ENCODE measurements at places on chromosomes 12 and 14.

- no peak for DNase-seq
These were observed 17.6 kb downstream of the MMAB start for GRCh38 chr12:109555431-109556315.

DNA sequence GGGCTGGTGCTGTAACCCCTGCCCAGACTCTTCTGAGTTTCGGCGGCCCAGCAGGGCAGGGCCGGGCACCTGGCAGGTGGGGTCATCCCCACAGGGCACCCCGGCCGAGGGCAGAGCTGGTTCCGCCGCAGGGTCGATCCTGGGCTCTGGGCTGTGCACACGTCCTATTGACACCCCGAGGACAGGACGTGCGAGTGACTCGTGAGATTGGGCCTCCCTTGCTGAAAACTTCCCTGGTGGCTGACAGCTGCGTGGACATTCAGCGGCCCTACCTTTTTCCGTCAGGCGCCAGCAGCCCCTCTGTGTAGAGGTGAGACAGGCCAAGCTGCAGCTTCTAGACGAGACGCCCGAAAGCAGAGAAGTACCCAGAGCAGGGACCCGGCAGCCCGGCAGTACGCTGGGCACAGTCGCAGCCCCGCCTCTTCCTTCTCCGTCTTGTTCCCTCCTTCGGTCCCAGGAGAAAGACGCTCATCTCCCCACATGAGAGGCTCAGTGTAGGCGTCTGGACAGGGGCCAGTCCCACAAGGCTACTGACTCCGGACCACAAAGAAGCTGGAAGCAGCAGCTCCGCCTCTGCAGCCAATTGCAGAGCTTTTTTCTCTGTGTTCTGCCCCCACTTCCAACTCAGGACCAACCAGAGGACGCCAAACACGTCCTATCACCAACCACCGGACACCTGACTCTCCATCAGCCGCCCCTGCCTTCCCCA lies at the start of gene LRCOL1:
LRCOL1 (minus strand) TSS at position 532 of the 709 bp plus-strand sequence. CDS start 4,331 bp downstream, outside the sequence.
- no peak for DNase-seq

GRCh38 chr12:1843641-1844005 lies 23.3 kb downstream of the LRTM2 start:
- no peak for DNase-seq

DNA sequence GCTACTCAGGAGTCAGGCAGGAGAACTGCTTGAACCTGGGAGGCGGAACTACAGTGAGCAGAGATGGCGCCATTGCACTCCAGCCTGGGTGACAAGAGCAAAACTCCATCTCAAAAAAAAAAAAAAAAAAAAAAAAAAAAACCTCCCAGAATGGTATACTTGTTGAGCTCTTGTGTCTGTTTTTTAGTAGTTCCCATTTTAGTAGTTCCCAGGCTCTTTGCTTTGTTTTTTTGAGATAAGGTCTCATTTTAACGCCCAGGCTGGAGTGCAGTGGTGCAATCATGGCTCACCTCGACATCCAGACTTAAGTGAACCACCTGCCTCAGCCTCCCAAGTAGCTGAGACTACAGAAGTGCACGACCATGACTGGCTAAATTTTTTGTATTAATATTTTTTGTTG lies 13.4 kb downstream of the ATXN2 start:
- no peak for DNase-seq

- DNase-seq = no peak
These were observed 37.5 kb downstream of the SLC38A4 start for GRCh38 chr12:46788072-46788887.

DNA sequence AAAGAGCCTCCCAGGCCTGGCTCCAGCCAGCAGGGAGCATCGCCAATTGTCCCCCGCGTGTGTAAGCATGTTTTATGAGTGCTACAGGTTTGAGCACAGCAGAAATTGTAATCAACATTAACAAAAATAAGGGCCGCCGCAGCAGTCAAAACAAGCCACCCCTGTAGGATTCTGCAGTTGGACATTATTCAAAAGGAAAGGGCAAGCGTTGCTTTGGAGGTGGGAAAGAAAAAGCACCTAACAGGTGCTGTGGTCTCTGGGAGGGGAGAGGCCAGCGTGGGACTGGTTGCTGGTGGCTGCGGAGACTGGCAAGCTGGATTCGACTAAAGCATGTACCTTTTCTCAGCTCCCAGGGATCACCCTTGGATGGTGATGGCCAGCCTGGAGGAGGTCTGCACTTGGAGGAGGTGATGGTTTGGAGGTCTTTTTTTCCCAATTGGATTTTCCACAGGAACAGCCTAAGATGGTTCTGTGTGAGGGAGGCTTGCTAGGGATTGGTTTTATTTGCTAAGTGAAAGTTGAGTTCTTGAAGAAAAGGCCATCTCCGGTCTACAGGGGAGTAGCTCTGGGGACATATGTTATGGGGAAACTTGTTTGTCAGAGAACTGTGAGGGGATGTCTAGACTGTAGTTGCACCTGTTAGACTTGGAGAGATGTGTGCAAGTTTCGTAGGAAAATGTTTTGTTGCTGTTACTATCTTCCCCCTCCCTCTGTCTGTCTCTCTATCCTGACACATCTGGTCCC lies 2.0 kb downstream of the DYRK2 start:
- DNase-seq = peak; percentile 40

GRCh38 chr14:34688470-34689206 lies 25.8 kb downstream of the CFL2 start:
- no peak for DNase-seq

DNA sequence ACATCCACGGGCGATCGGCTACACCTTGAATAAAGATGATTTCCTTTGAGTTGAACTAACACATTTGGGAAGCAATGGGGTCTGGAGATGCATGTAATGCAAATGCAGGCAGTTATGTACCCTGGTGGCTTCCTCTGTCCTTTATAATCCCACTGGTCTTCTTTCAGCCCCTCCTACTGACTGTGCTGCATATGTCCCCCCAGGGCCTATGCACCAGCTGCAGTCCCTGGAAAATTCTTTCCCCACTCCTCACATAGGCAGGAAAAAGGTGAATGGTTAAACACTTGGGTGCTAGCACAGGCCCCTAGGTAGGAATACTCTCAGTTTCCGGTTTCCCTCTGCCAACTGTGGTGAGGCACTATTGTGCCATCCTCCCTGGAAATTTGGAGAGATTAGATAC lies 294.8 kb upstream of the SOX5 start:
- no peak for DNase-seq

DNA sequence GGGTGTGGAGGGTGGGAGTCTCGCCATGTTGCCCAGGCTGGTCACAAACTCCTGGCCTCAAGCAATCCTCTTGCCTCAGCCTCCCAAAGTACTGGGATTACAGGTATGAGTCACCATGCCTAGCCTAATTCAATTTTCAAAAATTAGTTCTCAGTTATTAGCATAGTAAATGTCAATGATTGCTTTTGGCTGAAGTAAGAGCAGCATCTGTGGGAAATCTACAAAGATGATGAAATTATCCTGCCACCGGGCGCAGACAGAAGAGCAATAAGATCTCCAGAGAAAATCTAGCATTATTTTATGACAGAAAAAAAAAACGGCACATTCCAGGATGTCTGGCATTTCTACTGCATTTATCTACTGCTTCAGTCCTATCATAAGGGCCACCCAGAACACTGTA lies 97.9 kb upstream of the DAAM1 start:
- DNase-seq = no peak

DNA sequence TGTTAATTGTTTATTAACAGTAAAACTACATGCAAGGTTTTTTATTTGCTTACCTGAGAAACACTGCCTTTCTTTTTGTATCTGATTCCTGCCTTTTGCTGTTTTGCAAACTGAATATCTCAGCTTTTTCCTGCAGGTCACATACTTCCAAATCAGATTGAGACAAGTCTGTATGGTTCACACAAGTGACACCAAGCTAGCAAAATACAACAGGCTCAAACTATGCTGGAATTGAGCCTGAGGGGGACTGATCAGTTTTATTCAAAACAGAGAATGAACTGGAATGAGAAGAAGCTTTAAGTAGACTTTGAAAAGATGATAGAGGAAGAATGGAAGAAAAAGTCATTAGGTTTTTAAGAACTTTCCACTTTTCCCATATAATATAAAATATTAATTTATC lies 12.2 kb upstream of the CDK17 start:
- DNase-seq = no peak

DNA sequence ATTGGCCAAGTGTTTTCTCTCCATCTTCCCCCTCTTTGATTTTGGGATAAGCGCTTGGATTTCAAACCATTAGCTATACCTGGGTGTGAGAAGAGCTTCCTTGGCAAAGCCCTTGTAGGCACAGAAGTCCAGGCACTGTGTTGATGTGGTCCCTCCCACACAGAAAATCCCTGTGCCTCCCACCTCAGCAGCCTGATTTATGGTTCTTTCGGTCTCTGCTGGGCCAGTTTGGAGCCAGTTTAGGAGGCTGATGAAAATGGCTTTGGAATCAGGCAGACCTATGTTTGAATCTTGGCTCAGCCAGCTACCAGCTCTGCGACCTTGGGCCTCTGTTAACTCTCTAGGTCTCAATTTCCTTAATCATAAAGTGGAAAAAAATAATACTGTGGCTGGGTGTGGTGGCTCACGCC lies 9.6 kb upstream of the IFT81 start:
- DNase-seq = no peak

DNA sequence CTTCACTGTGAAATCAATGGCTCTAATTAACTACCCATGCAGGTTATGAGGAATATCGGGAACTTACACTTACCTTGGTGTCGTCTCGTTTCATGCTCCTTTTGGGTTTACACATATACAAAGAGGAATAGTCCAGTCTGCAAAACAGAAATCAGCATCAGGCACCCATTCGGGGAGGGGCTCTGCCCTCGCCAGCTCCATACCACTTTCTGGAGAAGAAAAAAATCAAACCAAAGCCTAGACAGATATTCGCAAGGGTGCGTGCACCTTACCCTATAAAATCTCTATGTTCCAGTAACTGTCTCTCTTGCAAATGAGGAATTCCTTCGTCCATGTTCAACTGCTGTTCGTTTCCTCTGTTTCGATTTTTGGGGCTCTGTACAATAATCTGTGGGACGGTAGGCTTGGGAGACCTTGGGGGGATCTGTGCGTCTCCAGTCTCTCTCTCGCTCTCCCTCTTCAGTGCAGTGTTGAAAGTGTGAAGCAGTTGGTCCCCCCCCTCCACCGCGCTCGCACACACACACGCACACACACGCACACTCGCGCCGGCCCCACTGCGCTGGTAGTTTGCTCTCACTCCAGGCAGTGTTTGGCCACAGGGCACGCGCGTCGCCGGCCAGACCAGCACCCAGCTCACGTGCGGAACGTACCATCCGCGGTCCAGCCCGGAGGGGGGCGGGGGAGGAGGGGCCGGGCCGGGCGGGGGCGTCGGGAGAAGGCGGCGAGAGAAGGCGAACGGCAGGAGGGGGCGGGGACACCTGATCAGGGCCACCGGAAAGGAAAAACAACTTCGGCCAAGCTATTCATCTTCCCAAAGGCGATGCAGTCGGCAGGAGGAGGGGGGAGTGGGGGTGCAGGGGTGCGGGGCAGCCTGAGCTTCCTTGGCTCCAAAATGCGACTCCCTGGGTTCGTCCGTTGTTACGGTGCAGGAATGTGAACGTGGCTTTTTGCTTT lies at the start of gene BHLHE41:
BHLHE41 (minus strand) TSS at position 592 of the 954 bp plus-strand sequence; CDS start at position 334, 258 bp downstream.
- peak; percentile 37 for DNase-seq

GRCh38 chr14:97413022-97413539 lies 615.9 kb downstream of the VRK1 start:
- no peak for DNase-seq

- no peak for DNase-seq
These were observed 7.5 kb downstream of the NTF3 start for GRCh38 chr12:5439371-5439771.

DNA sequence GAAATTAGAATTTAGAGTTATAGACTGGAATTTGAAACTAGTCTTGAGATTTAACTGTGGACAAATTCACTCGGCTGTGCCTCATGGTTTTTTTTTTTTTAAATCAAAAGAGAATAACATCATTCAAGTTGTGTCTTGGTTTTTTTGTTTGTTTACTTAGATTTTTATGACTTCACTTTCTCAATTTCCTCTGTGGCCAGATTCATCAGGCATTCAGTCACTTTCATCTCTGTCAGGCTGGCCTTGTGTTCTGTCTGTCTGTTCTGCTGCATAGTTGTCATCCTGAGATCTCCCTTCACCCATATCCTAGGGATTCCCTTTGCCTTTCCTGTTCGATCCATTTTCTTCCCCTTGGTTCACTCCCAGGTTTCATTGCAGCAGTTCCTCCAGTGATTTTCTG lies 10.0 kb downstream of the MARK3 start:
- DNase-seq = no peak

- DNase-seq = no peak
These were observed 11.0 kb downstream of the C12orf76 start for GRCh38 chr12:110037315-110037714.

GRCh38 chr12:128789356-128789929 lies 34.3 kb downstream of the SLC15A4 start:
- DNase-seq = no peak

DNA sequence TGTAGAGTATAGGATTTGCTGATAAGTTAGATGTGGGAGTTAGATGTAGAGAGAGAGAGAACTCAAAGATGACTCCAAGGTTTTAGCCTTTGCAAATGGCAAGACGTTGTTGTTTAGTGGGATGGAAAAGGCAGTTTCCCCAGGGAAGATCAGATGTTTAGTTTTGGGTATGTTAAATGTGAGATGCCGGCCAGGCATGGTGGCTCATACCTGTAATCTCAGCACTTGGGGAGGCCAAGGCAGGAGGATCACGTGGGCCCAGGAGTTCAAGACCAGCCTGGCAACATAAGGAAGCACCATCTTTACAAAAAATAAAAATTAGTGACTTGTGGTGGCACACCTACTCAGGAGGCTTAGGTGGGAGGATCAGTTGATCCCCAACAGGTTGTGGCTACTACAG lies 33.5 kb downstream of the SCFD1 start:
- no peak for DNase-seq

GRCh38 chr14:36467332-36467731 lies 52.7 kb downstream of the NKX2-1 start:
- DNase-seq = no peak

GRCh38 chr12:116959845-116960514 lies 49.2 kb downstream of the FBXW8 start:
- peak; percentile 64 for DNase-seq

DNA sequence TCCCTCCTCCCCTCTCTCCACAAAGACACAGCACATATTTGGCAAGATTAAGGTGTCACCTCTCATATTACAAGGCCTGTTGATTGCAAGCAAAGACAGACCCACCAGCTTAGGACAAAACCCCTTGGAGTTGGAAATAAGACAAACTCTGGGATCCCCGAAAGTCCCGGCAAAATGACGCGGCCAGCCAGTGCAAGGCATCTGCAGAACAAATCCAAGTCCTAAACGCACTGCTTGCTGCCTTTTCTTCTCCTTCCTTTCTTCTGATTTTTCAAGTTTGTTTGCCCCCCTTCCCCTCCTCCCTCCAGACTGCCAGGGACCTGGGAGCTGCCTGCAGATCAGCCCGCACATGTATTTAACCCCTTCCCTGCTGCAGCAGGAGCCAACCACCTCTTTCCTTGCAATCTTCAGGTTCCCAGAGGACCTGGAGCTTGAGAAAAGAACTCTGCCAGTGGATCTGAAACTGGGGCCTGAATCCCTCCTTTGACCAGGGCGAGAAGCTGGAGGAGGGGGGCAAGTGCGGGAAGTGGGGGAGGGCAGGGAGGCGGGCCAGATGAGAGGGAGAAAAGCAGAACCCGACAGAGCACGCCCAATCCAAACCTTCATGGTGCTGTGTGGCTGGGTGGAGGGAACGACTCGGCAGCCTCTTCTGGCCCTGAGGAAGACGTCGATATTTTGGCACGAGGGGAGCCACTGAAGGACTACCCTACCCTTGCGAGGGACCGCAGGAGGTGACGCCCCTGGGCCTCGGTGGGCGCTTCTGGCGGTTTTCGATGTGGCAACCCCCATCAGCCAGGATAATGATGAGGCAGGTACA lies 2.0 kb upstream of the NTF3 start:
- no peak for DNase-seq

Data from GM10248 (cell line).